Prostate gland (tissue), 2 donors: ENCODE measurements at places on chromosomes 11 and 22. TPM values are rescaled to one million over a fixed set of nuclear protein-coding genes. Genes with fewer than 3 reads are reported as not detected.

The KRTAP5-7 gene
- total RNA-seq = 1.8 TPM

The IMMP1L gene
- 72.9 TPM for total RNA-seq

The HTR3A gene
- not detected for total RNA-seq

The FREY1 gene
- 2.8 TPM for total RNA-seq

The TENM4 gene
- total RNA-seq = 6.8 TPM

The HYOU1 gene
- total RNA-seq = 149 TPM

The PTGDR2 gene
- 0.34 TPM for total RNA-seq

The CDC45 gene
- 11.5 TPM for total RNA-seq

The ACTN3 gene
- total RNA-seq = not detected

The RAG1 gene
- 0.91 TPM for total RNA-seq

The SPDYC gene
- total RNA-seq = not detected

The APOL1 gene
- total RNA-seq = 22.9 TPM

The ABTB2 gene
- 3.0 TPM for total RNA-seq

The MS4A12 gene
- not detected for total RNA-seq

The FAM181B gene
- total RNA-seq = 2.0 TPM

The TEX12 gene
- not detected for total RNA-seq

The ACR gene
- not detected for total RNA-seq

The PATE4 gene
- total RNA-seq = 3.1 TPM
